ENCODE measurements at places on chromosomes 5 and 9.

GRCh38 chr9:3840961-3841360 lies 315.2 kb upstream of the RFX3 start:
- DNase-seq: no peak

DNA sequence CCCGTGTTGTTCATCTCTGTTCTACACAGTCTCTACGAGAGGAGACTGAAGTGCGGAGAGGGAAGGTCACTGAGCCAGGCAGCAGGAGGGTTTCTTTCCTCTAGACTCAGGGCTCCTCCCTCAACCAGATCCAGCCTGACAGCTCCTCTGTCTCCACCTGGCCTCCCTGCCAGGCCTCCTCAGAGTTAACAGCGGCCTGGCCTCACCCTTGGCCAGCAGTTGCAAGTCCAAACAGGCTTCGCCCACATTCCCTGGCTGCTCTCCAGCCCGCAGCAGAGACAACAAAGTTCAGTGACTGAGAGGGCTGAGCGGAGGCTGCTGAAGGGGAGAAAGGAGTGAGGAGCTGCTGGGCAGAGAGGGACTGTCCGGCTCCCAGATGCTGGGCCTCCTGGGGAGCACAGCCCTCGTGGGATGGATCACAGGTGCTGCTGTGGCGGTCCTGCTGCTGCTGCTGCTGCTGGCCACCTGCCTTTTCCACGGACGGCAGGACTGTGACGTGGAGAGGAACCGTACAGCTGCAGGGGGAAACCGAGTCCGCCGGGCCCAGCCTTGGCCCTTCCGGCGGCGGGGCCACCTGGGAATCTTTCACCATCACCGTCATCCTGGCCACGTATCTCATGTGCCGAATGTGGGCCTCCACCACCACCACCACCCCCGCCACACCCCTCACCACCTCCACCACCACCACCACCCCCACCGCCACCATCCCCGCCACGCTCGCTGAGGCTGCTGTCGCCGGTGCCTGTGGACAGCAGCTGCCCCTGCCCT lies at the start of gene HRCT1:
TSS of gene HRCT1 (plus strand) at position 291 of the 768 bp plus-strand sequence. CDS start at position 377, 86 bp downstream.
- DNase-seq: peak; percentile 97

DNA sequence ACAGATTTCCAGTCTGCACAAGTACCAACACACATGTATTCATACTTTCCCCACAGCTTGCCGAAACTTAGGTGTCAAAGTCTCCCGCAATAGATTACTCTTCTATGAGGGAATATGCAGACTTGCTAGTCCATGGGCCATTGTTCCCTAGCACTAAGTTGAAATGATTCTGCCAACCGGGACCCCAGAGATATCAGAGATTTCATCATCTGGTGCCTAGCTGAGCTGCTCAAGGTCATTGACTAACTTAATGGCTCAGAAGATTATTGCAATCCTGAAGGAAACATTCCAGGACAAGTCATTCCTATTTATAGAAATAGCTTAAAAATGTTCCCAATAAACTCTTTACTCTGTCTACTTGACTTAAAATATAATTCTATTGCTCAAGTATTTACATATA lies 202.6 kb downstream of the PIK3R1 start:
- DNase-seq: no peak

DNA sequence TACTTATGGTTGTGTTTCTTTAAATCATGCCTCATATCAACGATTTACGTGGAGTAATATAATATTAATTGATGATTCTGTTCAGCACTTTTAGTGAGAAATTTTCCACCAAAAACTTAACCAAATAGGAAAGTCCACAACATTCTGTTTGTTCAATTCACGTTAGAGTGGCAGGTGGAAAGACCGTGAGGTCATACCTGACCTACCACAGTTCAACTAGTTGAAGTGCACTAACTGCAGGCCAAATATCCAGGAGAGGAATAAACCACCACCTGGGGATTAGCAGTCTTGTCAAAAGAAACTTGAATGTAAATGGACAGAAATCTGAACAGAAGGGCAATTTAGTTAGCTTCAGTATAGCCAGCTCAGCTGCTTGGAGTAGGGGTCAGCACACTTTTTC lies 577.7 kb downstream of the KIF4B start:
- DNase-seq: no peak

DNA sequence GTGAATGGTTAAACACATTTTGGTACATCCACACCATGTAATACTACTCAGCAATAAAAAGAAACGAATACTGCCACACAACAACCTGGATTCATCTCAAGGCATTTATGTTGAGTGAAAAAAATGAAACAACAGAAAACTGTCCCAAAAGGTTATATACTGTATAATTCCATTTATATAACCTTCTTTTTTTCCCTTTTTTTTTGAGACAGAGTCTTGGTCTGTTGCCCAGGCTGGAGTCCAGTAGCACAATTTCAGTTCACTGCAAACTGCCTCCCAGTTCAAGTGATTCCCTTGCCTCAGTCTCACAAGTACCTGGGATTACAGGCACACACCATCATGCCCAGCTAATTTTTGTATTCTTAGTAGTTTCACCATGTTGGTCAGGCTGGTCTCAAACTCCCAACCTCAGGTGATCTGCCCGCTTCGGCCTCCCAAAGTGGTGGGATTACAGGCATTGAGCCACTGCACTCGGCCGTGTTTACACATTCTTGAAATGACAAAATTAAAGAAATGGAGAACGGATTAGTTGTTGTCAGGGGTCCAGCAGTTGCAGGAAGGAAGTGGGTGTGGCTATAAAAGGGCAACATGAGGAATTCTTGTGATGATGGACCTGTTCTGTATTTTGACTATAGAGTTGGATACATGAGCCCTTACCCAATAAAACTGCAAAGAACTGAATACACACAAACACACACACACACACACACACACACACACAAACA lies 17.4 kb downstream of the PPP6C start:
- DNase-seq: no peak

GRCh38 chr9:32782476-32783167 lies 718 bp upstream of the TMEM215 start:
- no peak for DNase-seq

- DNase-seq: no peak
Measured at GRCh38 chr9:98219364-98219716, 26.9 kb upstream of the CORO2A start.

DNA sequence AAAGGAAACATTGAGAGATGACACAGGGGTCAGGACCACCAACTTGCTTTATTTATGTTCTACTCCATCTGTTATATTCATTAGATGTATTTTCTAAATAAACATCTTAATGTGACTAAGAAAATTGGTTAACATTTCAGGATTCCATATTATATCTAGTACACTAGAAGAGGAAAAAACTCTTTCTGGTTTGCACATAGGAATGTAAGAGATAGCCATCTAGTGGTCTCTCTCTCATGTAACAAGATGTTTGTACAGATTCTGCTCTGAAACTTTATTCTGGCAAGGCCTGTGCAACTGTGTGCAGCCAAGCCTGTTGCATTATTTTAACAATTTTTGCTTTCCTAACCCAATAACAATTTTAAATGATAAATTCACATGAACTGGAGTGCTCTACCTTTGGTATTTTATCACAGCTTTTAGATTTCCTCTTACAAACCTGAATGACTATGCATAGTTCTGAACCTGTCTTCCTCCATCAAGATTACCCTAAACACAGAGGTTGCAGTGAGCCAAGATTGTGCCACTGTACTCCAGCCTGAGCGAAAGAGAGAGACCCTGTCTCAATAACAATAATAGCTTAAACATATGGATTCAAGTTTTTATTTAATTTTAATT lies 148.2 kb downstream of the GIN1 start:
- peak; percentile 50 for DNase-seq

GRCh38 chr5:39080168-39080567 lies 6.0 kb upstream of the RICTOR start:
- no peak for DNase-seq

DNA sequence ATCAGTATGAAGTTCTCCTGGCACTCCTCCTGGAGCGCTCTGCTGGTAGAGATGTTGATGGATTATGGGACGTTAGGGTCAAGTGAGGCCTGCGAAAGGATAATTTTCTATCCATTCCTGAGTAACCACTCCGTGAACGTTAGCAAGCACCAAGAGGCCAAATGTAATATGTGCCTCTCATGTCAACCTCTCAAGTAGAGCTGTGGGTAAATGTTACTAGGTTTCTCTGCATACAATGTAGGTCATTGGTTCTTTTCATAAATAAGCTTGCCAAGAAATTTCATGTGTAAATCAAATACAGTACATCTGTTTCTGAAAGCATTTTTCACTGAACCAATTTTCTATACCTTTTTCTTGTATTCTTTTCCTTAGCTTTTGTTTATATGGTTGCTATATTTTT lies 126.3 kb downstream of the KDM4C start:
- DNase-seq: no peak

DNA sequence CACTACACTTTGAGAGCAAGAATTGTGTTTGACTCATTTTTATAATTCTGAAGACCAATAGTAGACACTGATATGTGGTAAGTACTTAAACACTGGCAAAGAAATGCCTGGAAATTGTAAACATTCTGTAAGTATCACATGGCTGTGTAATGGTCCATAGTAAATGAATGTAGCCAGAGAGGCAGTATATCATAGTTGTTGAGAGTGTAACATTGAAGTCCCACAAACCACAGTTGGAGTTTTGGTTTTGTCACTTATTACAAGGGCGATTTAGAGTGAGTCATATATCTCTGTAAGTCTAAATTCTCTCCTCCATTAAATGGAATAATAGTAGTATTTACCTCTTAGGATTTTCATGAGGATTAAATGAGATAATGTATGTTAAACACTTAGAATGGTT lies 181.1 kb upstream of the MEF2C start:
- peak; percentile 9 for DNase-seq
